NCI-H2107 (cell line): ENCODE measurements at places on chromosomes 1 and 21.
A peak's percentile ranks its signal among the peaks of the same experiment; 100 is the strongest.

GRCh38 chr21:20789729-20790500, 208.3 kb upstream of the NCAM2 start:
- DNase-seq, result no peak

GRCh38 chr1:171984850-171985485, 143.7 kb downstream of the DNM3 start:
- no peak for DNase-seq

DNA sequence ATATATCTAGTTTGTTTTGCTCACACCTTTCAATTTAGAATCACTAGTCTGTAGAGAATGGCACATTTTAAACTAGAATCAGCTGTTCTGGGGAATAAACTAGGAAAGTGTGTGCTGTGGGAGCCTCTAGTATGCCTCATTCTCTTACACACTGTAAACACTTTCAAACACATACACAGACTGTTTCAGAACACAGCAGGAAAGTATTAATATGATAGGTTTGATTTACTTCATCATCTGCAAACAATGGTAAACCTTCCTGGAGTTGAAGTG, 67.1 kb upstream of the ABCG1 start:
- DNase-seq, result no peak

GRCh38 chr1:28144203-28145135, 32.0 kb downstream of the PTAFR start:
- DNase-seq, result no peak

GRCh38 chr1:112665857-112666256, 8.6 kb upstream of the MOV10 start:
- no peak for DNase-seq

DNA sequence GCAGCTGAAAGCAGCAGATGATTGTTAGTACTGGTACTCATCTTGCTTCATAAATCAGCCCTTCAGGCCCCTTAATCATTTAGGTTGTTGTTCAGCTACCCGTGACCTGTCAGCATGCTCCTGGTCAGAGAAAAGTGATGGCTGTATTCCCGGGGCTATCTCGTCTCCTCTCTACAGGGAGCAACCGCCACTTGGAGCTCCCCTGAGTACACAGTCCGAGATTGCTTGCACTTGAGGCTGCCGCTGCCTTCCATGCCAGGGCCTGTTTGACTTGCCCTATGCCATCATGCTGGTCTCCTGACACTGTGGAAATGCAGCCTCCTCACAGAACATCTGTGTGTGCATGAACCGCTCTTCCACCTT, 97.5 kb downstream of the SPATA46 start:
- DNase-seq, result no peak

GRCh38 chr21:19850157-19850556, 1148.1 kb upstream of the NCAM2 start:
- no peak for DNase-seq

DNA sequence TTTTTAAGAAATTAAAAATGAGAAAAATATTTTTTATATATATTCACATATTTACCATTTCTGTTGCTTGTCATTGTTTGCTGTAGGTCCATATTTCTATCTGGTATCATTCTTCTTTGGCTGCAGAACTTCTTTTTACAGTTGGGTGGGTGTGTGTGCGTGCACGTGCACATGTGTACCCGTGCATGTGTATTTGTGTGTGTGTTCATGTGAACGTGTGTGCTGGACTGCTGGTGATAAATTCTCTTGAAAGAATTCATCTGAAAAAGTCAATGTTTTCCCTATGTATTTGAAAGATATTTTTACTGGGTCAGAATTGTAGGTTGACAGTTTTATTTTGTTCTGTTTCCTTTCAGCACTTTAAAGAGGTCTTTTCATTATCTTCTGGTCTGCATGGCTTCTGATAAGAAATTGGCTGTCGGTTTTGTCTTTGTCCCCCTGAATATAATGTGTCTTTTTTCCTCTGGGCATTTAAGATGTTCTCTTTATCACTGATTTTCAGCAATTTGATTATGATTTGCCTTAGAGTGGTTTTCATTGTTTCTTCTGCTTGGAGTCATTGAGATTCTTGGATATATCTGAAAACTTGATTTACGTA, 34.5 kb upstream of the DPH5 start:
- no peak for DNase-seq

DNA sequence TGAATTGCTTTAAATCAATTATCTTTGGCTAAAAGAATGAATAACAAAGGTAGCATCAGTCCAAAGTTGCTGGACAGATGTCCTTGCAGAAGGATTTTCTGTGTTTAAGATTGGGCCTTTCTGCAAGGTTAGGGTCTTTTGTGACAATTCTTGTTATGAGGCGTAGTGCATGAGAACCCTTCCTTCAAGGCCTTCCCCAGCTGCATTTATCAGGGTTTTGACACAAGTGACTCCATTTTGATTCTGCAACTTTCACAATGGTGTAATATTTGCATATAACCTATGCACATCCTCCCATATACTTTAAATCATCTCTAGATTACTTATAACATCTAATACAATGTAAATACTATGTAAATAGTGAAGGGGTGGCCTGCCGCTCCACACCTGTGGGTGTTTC, 1.1 kb upstream of the SETD4 start:
- DNase-seq, result no peak

DNA sequence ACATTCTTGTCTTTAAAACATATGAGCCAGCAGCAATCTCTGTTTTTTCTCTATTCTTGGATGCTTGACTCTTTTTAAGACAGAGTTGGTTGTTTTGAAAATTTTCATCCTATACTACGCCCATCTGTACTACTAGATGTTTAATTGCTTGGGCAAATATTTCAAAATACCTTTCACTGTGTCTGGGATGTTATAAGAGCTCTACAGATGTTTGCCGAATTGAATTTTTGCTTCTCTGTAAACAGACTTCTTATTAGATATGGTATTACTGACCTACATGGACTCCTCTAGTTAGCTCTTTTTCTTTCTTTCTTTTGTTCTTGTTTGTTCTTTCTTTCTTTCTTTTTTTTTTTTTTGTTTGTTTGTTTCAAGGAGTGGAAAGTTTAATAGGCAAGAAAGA, 345.1 kb downstream of the ST6GALNAC3 start:
- DNase-seq, result no peak

DNA sequence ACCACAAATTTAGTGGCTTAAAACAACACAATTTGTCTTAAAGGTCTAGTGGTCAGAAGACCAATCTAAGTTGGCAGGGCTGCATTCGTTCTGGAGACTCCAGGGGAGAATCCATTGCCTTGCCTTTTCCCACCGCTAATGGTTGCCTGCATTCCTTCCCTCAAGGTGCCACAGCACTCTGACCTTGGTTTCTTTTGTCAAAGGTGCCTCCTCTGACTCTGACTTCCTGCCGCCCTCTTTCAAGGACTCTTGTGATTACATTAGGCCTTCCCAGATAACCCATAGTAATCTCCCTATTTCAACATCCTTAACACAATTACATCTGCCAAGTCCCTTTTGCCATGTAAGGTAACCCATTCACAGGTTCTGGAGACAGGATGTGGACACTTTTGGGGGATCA, 145.3 kb downstream of the S1PR1 start:
- no peak for DNase-seq

DNA sequence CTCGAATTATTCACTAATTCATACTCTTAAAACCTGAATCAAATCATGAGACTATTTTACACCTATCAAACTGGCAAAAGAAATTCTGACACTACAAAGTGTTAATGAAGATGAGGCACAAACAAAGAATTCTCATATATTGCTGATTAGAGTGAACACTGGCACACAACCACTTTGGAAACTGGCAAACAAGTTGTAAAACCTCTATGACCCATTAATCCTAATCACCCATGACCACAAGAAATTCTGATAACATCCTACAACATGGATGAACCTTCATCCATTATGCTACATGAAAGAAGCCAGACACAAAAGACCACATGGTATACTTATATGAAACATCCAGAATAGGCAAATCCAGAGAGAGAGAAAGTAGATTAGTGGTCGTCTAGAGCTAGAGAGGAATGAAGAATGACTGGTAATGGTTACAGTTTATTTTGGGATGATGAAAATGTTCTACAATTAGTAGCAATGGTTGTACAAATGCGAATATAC, 8.5 kb downstream of the GPBP1L1 start:
- DNase-seq, result no peak

- no peak for DNase-seq
These were observed 13.2 kb downstream of the SEMA6C start for GRCh38 chr1:151133018-151133806.

- no peak for DNase-seq
These were observed 1.7 kb upstream of the GADD45A start for GRCh38 chr1:67683316-67683715.

DNA sequence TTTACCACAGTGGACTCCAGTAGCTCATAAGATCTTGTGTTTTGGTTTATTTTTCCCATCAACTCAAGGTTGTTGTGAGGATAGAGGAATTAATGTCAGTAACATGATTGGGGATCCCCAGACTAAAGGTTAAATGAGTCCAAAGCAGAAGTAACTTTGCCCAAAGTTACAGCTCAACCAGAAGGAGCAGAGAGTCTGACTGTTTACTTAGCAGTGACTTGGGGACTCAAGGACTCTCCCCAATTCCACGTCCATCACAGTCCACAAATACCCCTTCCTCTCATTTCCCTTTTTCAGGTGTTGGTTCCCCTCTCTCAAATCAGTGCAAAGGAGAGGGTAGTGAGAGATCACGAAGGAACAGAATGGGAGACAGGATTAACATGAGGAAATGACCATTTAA, 4.0 kb upstream of the ETV3 start:
- DNase-seq, result no peak

DNA sequence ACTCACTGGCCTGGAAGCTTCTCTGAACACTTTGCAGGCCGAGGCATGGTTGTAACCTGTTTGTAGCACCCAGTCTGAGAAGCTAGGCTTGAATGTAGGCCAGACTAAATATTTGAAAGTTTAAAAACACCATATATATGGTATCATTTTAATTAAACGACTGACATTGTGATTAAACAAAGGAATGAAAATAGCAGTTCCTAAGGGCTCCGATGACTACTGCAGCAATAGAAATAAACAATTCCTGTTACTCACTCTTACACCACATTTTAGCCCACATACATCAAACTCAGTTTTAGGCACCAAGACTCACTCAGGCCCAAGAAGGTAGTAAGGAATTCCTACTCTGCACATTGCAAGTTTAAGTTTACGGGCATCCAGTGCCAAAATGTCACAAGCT, 281.2 kb downstream of the AKT3 start:
- DNase-seq, result no peak

DNA sequence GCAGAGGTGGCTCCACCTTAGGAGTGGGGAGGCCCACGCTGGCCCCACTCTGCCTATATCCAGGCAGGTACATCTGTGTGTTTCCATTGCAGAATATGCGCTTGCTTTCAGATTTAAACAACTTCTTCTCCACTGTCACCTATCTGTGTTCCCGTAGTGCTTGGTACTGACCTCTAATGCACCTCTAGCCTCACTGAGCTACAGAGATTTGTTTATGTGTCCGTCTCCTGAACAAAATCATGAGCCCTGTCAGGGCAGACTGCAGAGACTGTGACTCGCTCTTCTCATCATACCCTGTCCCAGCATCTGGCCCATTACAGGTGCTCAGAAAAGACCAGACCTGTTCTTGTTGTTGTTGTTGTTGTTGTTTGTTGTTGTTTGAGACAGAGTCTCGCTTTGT, 14.5 kb upstream of the LRRC38 start:
- DNase-seq, result no peak

DNA sequence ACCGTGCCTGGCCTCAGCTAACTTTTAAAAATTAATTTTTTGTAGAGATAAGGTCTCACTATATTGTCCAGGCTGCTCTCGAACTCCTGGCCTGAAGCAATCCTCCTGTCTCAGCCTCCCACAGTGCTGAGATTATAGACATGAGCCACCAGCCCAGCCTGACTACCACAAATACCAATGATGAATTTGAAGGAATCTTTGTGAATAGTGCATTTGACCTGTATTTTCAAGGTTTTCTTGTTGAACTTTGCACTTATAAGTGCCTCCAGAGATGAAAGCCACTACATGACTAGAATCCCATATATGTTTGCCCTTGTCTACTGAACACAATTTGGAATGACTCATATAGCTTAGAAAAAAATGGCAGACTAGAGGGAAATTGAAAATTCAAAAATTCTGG, 297.3 kb downstream of the NFIA start:
- no peak for DNase-seq

- DNase-seq, result no peak
These were observed 43.5 kb downstream of the PRKAA2 start for GRCh38 chr1:56688522-56689026.

DNA sequence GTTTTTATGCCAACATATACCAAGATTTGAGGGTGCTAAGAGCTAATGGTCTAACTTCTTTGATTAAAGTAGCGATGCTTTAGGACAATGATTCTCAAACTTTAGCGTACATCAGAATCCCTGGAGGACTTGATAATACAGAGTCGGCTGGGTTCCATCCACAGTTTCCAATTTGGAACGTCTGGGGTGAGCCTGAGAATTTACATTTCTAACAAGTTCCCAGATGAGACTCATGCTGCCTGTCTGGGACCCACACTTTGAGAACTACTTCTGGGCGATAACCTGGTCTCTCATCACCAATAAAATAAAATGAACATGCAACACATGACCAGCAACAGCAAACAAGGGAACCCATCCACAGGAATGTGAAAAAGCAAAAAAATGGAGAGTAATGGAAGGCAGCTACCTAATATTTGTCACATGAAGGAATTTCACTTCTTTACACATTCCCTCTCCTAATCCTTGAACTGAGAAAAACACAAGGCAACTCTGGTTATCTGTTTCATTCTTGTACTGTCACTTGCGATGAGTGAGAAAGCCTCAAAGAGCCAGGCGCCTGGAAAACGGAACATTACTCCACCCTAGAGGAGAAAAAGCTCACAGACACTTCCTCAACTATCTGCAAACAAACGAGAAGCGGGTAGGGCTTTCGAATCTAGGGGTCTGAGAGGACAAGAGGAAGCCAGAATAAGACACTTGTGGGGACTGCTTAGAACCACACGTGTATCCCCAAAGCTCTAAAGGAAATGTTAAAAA, 14.0 kb downstream of the HSF2BP start:
- DNase-seq, result peak; percentile 76
